ENCODE measurements at places on chromosomes 7 and 10.

DNA sequence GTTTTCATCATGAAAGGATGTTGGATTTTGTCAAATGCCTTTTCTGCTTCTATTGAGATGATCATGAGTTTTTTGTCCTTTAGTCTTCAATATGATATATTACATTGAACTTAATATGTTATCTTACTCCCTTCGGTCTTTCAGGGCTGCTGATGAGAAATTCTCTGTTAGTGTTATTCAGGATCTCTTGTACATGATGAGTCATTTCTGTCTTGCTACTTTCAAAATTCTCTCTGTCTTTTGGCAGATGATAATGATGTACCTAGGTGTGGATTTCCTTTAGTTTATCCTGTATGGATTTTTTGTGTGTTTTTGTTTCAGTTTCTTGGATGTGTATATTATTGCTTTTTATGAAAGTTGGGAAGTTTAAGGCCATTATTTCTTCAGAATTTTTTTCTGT, 320.9 kb upstream of the NPSR1 start:
- no peak for DNase-seq

- no peak for DNase-seq
Observed at GRCh38 chr7:70188901-70189650, 590.8 kb downstream of the AUTS2 start.

GRCh38 chr10:63376560-63377304, 89.0 kb downstream of the JMJD1C start:
- peak; percentile 90 for DNase-seq

DNA sequence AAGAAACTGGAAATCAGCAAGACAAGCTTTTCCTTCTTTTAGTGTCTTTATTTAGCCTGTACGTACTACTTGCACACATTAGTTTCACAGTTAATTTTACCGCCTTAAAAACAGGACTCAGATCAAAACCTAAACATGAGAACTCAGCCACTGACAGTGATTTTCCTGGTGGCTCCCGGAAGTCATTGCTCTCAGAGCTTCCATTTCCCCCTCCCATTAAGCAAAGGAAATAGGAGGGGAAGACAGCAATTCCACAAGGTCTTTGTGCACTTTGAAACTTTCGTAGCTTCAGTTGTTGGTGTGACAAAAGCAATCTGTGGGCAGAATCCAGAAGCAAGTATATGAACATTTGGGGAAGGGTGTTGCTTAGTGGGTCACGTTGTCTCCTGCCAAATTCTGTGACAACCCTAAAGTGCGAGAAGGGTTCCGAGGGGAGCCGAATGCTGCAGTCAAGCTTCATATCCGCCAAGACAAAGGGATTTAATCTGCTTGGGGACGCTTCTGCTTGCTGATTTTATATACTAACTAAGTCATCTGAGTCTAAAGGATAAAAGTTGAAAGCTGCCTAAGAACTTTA, 30.4 kb downstream of the FAM53B start:
- DNase-seq = no peak

DNA sequence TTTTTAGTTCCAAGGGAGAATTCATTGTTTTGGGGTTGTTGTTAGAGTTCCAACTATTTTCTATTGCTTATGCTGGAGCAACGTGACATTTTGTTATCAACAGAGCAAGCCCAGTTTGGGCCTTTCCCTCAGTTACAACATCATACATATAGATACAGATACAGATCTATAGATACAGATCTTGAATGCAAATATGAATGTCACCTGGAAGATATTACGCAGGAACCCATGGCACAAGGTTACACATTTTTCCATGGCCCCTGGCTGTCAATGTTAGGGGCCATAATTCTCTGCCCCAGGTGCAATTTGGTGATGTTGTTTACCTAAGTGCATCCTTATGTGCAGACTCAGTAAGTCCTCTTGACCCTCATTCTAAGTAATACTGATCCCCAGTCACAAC, 3.6 kb upstream of the PODXL start:
- DNase-seq = no peak

DNA sequence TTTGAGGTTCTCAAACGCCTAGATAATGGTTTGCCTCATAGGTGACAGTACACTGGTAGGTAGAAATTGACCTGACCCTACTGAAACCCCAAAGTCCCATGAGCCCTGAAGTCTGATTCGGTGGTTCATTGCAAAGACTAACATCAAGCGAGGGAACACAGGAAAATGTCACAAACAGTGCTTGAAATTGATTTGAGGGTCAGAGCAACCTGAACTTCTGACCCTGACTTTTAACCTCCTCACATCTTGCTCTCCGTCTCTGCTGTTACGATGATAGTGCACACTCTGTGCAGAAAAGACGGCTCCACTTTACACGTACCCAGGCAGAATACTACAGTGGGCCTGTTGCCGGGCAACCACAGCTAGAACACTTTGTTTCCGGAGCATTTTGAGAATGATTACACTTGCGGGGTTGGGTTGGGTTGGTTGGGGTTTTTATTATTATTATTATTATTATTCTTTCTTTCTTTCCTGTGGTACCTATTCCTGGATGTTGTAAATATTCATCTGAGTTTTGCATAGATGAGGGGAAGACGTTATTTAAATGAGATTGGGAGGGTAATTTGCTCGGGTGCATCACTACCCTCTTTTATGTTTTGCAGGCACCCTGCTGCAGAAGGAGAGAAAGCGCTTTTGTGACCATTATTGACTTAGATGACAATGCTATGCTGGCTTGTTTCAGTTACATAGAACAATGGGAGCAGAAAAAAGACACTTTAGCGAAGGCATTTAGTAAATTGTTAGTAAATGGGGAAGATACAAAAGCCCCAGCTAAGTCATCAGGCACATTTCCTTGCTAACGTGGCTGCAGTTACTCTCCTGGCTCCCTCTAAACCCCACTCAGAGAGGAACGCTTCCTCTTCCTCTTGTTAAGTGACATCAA, 438.1 kb upstream of the NRP1 start:
- no peak for DNase-seq

GRCh38 chr10:73376679-73377078, 18.0 kb upstream of the CFAP70 start:
- no peak for DNase-seq

GRCh38 chr10:49830016-49830415, 67.9 kb upstream of the OGDHL start:
- DNase-seq = no peak

DNA sequence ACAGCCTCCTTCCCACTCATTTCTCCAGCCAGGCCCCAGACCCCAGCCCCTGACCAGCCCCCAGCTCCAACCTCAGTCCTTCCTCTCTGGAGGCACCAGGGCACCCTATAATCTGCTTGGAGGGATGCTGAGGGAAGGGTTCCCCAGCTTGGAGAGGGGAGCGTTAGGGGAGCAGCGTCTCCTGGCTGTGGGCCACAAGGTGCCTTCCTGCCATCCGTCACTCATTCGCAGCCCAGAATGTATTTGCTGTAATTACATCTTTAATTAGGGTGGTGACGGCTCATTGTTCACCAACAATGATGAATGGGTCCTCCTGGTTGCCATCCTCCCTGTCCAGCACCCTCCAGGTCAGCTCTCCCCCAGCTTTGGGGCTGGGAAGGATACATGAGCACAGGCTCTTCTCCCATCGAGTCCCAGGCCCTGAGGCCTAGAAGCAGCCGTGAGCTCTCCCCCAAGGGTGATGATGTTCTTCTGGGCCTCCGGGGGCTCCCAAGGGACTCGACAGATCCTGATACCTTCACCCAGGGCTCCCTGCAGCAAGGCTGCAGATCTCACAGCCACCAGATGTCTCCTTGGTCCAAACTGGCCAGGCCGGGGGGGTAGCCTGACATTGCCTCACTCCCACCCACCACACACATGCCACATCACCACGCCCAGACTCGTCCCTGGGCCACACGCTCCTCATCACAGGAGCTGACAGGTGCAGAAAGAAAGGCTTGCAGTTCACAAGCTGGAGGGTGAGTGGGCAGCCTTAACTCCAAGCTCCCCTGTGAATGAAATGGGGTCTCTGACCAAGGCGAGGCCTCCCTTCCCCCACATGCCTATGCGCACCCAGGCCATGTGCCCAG, 26.8 kb downstream of the POLL start:
- no peak for DNase-seq

- no peak for DNase-seq
Observed at GRCh38 chr7:133830081-133830480, 297.1 kb upstream of the LRGUK start.

DNA sequence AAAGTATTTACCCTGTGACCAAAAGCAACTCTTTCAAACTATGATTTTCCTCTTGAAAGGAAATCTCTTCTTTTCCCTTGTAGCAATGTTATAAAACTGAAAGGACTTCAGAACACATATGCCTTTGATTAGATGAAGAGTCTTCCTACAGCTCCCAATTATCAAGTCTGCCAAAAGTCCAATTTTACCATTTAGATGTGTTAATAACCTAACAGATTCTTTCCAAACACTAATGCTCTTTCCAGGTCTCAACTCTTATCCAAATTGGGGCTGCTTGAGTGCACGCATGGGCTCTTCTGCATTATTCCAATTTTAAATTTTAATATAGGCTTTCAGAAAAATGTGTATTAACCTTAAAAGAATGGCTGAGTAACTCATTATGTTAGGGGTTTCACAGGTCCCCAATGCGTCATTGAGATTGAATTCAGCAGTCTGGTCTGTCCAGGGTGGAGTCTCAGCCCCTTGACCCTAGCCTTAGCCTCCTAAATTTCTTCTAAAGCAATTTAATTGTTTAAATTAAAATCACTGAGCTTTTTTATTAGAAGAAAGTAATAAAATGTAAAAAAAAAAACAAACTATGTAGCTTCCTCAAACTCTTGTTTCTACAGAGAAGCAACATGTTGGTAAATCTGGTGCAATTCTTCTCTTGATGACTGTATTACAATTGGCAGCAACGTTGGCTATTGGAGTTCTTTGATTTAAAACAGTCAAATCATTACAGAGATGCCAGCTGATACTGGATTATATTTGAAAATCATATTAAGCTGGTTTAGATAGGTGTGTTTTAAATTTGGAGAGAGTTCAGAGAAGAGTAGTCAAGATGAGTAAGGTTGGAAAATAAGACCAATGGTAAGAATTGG, 170.4 kb downstream of the DKK1 start:
- DNase-seq = no peak

DNA sequence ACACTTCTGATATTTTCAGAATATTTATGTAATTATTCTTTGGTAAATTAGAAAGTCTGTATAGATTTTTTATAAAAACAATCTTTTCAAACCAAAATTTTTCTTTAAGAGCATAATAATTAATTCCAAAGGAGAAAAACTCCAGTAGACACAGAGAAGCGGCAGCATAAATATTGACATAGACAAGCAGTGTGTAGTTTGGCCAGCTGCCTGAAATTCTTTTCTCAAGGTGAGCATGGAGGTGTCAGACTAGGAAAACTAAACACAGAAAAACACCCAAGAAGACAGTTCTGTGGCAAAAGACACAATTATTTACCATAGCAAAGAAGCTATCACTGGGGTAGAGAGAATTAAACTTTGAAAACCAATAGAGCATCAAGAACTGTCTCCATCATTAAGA, 82.4 kb downstream of the KLF6 start:
- DNase-seq = no peak

- DNase-seq = no peak
Observed at GRCh38 chr7:49821181-49821580, 47.7 kb downstream of the VWC2 start.

GRCh38 chr7:98192781-98193457, 18.3 kb upstream of the BHLHA15 start:
- DNase-seq = no peak

GRCh38 chr7:115600207-115600606, 430.4 kb downstream of the TFEC start:
- peak; percentile 10 for DNase-seq

GRCh38 chr7:155752756-155753445, 59.4 kb downstream of the SHH start:
- DNase-seq = no peak

DNA sequence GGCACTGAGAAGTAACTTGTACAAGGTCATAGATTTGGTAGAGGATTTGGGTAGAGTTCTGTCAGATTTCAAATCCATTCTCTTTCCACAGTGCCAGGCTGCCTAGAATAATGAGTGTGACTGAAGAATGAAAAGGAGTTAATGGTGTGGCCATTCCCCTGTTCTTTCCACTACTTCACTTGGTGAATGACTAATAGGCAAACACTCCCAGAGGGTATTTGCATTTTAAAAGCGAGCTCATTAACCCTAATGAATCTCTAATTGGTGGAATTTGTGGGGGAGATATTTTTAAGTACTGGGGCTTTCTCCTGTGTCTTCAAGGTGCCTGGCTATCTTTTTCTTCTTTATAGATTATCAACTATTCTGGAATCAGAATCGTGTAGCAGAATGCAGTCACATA, 74.8 kb upstream of the RPA3 start:
- no peak for DNase-seq

DNA sequence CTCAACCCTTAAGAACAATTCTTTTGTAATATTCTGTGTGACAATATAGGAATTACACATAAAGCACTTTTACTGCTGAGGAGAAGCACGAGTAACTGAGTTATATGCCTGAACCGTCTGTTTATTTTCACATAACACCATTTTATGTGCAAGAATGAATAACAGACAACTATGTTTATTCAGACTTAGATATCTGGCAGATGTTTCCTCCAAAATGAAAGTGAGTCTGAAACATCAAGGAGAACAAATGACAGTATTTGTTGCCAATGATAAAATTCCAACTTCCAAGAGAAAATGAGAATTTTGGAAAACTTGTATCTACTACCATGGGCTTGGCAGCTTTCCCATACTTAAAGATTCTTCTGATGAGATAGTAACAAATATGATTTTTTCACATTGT, 51.4 kb downstream of the DNMBP start:
- DNase-seq = no peak

- DNase-seq = no peak
Observed at GRCh38 chr10:59577984-59578383, 131.7 kb downstream of the SLC16A9 start.

DNA sequence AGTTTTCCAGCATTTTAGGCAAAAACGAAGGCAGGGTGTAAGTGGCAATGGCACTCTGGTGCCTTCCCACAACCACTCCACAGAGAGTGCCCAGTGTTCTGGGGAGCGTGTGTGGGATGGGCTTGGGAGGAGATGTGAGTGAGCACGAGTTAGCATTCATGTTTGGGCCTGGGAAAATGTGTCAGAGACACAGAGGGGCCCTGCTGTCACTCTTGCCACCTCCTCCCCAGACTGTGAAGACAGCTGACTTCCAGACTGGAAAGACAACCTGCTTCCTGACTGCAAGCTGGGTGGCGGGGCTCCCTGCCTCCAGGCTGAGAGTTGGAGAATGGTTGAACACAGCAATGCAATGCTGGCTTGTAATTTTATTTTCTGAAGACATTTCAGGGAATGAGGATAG, 454.5 kb upstream of the ZMIZ1 start:
- no peak for DNase-seq

- no peak for DNase-seq
Observed at GRCh38 chr10:3955493-3955892, 170.5 kb upstream of the KLF6 start.
